ENCODE measurements at places on chromosomes 13 and 19.
A peak's percentile ranks its signal among the peaks of the same experiment; 100 is the strongest.

GRCh38 chr13:33194820-33195692 lies 90.5 kb downstream of the STARD13 start:
- no peak for DNase-seq

DNA sequence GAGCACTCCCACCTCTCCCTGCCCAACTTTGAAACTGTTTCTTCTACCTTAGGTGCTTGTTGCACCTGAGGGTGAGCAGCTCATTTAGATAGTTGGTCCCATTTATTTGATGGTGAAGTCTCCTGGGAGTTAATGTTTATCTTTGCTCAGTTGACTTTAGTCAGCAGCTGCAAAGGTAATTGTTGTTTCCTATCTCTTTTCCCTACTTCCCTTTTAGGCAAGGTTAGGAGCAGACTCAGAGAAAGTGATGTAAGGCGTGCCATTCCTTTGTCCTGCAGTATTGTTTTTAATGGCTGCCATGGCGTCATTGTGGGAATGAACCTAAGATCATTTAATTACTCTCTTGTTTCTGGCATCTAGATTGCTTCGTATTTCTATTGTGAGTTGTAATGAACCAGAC lies 11.6 kb downstream of the AKAP11 start:
- DNase-seq: no peak

- DNase-seq: no peak
Observed at GRCh38 chr19:15556634-15557181, 48.4 kb downstream of the CYP4F22 start.

DNA sequence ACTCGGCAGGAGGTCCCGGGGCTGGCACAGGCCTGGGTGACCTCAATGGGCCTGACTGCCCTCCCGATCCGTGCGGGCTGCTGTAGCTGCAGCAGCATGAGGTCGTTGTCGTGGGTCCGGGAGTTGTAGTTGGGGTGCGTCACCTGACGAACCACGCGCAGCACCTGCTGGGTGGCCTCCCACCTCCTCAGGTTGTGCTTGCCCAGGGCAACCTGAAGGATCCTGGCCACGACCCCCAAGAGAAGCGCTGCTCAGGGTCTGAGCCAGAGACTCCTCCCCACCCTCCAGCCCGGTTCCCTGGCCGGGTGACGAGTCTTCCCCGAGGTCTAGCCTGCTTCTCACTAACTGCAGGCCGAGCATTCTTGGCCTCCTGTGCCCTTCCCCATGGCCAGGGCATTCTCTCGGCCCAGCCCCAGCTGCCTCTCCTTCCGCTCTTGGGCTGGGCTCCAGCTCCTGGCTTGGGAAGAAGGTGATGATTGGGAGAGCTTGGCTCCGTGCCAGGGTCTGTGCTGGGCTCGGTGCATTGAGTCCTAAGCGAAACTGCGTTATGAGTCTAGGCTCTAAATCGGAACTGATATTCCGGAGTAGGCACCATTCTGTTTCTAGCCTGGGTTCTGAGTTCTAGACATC lies 3.1 kb downstream of the KLK14 start:
- no peak for DNase-seq

GRCh38 chr19:38684078-38684861 lies 36.8 kb downstream of the ACTN4 start:
- no peak for DNase-seq

- DNase-seq: no peak
Observed at GRCh38 chr13:60759499-60759898, 362.5 kb downstream of the TDRD3 start.

DNA sequence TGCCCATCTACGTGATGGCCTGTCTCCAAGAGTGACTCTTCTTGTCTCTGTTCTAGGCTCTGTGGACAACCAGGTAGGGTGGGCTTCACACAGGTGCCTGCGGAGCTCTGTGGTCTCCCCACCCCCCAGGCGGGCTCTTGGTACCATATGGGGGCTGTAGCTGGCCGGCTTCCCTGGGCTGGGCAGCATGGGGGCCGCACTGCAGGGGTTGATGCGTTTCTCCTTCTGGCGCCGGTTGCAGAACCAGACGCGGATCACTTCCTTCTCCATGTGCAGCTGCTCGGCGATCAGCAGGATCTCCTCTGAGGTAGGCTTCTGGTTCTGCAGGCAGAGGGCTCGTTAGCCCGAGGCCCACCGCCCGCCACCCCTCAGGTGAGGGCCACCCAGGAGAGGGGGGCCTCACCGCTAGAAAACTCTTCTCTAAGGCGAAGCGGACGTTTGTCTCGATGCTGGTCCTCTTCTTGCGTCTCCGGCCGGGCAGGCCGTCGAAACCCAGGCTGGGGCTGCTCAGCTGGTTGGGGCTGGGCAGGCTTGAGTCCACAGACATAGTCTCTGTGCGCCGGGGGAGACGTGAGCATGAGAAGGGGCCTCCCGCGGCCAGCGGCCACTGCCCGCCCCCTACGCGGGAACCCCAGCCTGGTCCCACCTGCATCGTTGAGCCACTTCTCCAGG lies 19.3 kb downstream of the ZNF574 start:
- no peak for DNase-seq

GRCh38 chr13:93218583-93218982 lies 8.0 kb upstream of the GPC6 start:
- no peak for DNase-seq

DNA sequence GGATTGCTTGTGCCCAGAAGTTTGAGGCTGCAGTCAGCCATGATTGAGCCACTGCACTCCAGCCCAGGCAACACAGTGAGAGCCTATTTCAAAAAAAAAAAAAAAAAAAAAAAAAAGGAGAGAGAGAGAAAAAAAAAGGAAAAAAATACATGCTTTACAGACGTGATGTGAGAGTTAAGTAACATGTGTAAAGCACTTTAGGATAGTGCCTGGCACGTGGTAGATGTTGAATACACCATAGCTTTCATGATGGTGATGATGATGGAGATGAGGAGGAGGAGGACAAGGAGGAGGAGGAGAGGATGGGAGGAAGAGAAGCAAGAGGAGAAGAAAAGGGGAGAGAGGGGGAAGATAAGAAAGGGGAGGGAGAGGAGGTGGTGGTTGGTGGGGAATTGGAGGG lies 15.1 kb upstream of the RUBCNL start:
- DNase-seq: no peak

DNA sequence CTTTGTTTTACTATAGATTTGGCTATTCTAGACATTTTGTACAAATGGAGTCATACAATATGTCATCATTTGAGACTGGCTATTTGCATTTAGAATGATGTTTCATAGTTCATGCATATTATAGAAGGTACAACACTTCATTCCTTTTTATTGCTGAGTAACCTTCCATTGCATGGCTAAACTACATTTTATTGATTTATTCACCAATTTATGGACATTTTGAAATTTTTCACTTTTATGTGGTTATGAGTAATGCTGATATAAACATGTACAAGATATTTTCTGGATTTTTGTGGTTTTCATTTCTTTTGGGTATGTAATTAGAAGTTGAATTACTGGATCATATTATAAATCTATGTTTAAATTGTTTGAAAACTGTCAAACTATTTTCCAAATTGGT lies 710.3 kb upstream of the SLITRK5 start:
- DNase-seq: no peak

DNA sequence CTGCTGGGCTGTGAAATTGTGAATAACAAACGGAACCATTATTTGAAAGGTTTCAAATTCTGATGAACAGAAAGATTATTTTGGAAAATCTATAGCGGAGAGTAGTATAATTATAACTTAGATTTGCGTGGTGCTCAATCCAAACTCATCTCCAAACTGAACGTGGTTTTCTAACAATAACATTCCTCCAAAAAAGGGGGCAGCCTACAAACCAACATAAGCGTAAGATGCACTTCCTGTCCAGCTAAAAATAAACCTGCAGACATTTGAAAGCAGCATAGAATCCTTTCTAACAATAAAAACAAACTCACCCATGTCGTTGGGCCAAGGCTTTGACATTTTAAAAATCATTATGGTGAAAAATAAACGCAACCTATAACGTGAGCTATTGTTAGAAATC lies 178.4 kb downstream of the COL4A1 start:
- no peak for DNase-seq

DNA sequence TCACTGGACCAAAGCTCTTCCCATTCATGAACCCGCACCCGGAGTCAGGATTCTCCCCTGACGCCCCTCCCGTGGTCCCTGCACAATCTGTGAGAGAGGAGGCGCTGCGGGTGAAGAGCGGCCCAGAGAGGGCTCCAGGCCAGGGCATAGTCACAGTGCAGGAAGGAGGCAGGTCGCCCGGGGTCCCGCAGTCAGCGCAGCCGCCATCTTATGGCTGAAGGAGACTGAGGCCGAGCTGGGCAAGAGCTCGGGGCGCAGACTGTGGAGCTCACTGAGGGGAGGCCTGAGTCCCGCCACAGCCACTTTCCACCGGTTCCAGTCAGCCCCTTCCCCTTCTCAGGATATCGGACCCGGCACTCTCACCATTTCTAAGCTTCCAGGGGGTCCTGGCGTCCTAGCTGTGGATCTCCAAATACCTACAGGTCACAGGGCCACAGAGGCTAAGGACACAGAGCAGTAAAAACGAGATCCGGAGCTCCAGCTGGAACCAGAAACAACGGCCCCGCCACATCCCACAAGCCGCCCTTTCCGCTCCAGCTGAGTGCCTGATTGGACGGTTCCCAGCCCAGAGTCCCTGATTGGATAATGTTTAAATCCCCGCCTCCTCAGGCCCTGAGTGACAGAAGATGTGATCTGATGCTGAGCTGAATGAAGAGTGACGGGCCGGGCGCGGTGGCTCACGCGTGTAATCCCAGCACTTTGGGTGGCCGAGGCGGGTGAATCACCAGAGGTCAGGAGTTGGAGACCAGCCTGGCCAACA lies at the start of gene ZNF99:
TSS of gene ZNF99 (minus strand) at position 501 of the 760 bp plus-strand sequence. CDS start at position 366, 135 bp downstream.
- no peak for DNase-seq

DNA sequence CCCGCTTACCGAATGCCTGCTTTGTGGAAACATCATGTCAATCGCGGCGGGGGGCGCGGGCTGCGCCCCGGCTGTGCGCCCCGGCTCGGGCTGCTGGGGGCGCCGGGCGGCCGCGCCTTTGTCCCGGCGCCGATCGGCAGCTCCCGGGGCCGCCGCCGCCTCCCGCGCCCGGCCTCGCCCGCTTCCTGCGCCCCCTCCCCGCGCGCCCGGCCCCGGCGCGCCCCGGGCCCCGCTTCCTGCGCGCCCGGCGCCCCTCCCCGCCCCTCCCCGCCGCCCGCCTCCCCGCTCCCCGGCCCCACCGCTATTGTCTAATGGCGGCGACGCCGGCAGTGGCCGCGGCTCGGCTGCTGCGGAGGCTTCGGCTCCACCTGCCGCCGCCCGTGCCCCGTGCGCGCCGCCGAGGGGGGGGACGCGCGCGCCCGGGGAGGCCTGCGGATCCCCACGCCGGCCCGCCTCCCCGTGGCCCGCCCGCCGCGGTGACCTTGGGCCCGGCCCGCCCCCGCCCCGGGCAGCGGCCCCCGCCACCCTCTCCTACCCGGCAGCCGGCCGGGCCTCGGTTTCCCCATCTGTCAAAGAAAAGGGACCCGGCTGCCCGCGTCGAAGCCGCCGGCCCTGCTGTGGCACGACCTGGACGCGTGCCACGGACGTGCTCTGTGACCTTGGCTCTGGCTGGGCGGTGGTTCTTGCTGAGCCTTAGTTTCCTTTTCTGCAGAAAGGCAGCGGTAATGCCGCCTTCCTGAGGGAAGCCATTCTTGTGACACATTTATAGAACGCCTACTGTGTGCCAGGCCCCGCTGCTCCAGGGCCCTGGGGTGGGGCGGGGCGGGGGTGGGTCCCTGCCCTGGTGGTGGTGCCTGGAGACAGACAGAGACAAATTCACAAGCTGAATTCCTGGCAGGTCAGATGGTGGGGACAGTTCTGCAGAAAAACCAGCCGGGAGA lies at the start of gene TLE5:
TSS of gene TLE5 (minus strand) at position 331 of the 941 bp plus-strand sequence. CDS start at position 36, 295 bp downstream.
- DNase-seq: peak; percentile 47

DNA sequence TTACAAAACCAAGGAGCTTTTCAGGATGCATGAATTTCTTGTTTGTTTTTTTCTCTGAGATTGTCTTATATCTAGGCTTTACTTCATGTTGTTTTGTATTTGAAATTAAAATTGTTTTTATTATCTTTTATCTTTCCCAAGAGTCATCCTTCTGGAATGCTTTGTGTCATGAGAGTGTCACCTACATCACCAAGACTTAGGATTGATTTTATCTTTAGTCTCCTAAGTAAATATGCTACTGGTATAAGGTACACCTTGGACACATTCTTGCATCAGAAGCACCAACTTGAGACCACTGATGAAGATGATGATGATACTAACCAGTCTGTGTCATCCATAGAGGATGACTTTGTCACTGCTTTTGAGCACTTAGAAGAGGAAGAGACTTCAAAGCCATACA lies 26.4 kb downstream of the AKAP11 start:
- no peak for DNase-seq

Data from stimulated activated CD8-positive, alpha-beta memory T cell treated with anti-CD3 and anti-CD28 coated beads, Interleukin-2, amount 100 ng/mL, for 1 hour (primary cell).